Activated CD8-positive, alpha-beta T cell treated with anti-CD3 and anti-CD28 coated beads for 36 hours (primary cell): ENCODE measurements at places on chromosomes 4 and X. TPM values are rescaled to one million over a fixed set of nuclear protein-coding genes. Genes with fewer than 3 reads are reported as not detected.

DNA sequence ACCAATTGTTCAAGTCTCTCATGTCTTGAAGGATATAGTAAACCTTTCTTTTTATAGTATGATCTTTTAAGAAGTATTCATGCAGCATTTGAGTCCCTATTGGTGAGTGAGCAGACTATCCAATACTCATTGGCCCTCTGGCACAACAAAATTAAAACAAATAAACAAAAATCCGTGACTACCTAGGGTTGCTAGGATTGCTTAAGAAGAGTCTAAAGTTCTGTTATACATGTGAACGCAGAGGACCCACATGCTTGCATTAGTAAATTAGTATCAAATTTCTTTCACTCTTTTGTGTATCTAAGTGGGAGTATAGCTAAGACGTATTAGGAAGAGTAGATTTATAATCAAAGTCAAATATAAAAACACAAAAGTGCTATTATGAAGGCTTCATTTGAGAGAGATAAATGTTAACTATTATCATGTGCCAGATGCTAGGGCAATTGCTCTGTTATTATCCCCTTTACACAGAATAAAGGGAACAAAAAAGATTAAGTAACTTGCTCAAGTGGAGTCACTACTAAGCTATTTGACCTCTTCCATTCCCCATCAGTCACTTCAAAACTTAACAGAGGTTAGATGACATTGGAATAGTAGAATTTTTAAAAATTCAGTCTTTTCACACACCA, 29.2 kb upstream of the LARP1B start:
- H3K4me3 ChIP-seq, result no peak overlapping the region
- no peak overlapping the region for H3K27ac ChIP-seq
- peaks cover 16% of the 10 kb centered on the region for H3K36me3 ChIP-seq

- no peak overlapping the region for H3K4me3 ChIP-seq
- no peak for DNase-seq
- H3K36me3 ChIP-seq, result peaks cover 10% of the 10 kb centered on the region
- H3K27me3 ChIP-seq, result no peaks in the 10 kb centered on the region
- H3K4me1 ChIP-seq, result no peaks in the 10 kb centered on the region
Measured at GRCh38 chr4:3520276-3520675, 11.9 kb downstream of the LRPAP1 start.

Gene TCEAL7
- total RNA-seq, result not detected

GRCh38 chr4:52588097-52588496, 71.0 kb downstream of the USP46 start:
- H3K27ac ChIP-seq, result no peak overlapping the region
- peaks cover 2% of the 10 kb centered on the region for H3K27me3 ChIP-seq
- H3K4me3 ChIP-seq, result no peak overlapping the region
- peak; percentile 40 for DNase-seq
- peaks cover 7% of the 10 kb centered on the region for H3K4me1 ChIP-seq

Gene KLF8
- 0.76 TPM for total RNA-seq

Gene ATOH1
- total RNA-seq, result not detected

DNA sequence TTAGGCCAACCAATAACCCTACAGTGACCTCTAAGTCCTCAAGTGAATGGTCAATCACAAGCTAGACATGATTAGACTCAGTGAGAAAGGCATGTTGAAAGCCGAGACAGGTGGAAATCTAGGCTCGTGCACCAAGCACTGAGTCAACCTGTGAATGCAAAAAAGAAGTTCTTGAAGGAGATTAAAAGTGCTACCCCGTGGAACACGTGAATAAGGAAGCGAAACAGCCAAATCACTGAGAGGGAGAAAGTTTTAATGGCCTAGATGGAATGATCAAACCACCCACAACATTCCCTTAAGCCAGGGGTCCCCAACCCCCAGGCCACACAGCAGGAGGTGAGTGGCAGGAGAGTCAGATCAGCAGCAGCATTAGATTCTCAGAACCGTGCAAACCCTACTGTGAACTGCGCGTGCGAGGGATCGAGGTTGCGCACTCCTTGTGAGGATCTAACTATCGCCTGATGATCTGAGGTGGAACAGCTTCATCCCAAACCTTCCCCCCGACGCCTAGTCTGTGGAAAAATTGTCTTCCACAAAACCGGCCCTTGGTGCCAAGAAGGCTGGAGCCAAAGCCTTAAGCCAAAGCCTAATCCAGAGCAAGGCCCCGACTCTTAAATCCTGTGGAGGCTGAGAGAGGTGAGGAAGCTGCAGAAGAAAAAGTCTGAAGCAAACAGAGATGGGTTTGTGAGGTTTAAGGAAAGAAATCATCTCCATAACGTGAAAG, 19.5 kb upstream of the PDE6B start:
- peaks cover 17% of the 10 kb centered on the region for H3K4me1 ChIP-seq
- H3K27me3 ChIP-seq, result peaks cover 17% of the 10 kb centered on the region
- no peak overlapping the region for H3K4me3 ChIP-seq
- H3K36me3 ChIP-seq, result no peaks in the 10 kb centered on the region
- no peak overlapping the region for H3K27ac ChIP-seq

DNA sequence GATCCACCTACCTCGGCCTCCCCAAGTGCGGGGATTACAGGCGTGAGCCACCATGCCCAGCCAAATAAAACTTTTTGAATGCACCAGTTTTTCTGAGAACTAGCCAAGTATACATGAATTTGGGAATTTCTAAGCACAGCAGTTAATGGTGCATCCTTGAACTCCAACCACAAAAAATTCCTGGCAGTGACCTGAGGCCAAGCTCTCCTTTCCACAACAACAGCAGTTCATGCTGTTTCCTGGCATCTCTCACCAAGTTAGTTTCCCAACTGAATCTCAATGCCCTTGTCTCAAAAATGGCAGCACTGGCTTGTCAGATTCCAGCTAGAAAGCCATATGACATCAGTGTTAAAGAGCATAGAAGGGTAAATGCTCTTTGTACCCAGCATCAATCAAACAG, 15.9 kb upstream of the XKRX start:
- DNase-seq, result no peak
- H3K27ac ChIP-seq, result no peak overlapping the region
- H3K4me1 ChIP-seq, result peaks cover under 1% of the 10 kb centered on the region
- H3K36me3 ChIP-seq, result no peaks in the 10 kb centered on the region
- no peaks in the 10 kb centered on the region for H3K27me3 ChIP-seq

GRCh38 chrX:155216940-155217440, 730 bp downstream of the VBP1 start:
- peak overlapping the region; percentile 99 for H3K4me3 ChIP-seq
- DNase-seq, result no peak
- no peaks in the 10 kb centered on the region for H3K27me3 ChIP-seq
- H3K36me3 ChIP-seq, result peaks cover 12% of the 10 kb centered on the region
- H3K27ac ChIP-seq, result peak overlapping the region; percentile 91

- H3K27ac ChIP-seq, result peak overlapping the region; percentile 73
- peaks cover 37% of the 10 kb centered on the region for H3K36me3 ChIP-seq
- H3K4me3 ChIP-seq, result no peak overlapping the region
- peaks cover 22% of the 10 kb centered on the region for H3K4me1 ChIP-seq
Measured at GRCh38 chrX:129808829-129809796, 29.4 kb downstream of the SASH3 start.

DNA sequence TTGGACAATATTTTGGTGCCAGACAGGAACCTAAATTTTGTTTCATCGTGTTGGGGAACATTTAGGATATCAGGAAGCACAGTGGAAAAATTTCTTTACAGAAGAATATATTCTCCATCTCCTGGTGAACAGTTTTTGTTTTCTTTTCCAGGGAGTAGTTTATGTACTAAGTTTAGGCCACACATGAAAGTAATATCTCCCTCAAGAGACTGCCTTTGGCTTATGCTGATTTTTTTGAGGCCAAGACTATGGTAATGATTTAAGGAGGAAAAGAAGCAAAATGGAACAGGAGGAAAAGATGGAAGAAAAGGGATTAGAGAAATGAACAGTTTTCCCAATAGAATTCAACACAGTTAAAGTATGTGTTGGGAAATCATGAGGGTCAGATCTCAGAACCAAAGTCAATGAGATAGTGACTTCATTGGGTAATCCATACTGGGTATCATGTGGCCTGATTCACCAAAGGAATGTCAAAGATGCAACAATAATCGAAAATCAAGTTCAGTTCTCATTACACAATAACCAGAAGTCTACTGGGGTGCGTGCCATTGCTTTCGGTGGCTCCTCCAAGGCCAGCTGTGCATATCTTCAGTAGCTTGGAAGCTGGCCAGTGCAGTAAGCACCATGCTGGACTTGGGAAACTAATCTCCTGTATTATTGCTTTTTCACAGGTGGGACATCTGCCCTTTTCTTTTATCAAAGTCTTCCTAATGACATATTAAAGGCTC, 234.8 kb downstream of the COL25A1 start:
- H3K36me3 ChIP-seq, result no peaks in the 10 kb centered on the region
- peaks cover 2% of the 10 kb centered on the region for H3K27me3 ChIP-seq
- no peak for DNase-seq
- H3K4me1 ChIP-seq, result no peaks in the 10 kb centered on the region
- no peak overlapping the region for H3K4me3 ChIP-seq

- no peaks in the 10 kb centered on the region for H3K27me3 ChIP-seq
- H3K27ac ChIP-seq, result no peak overlapping the region
- H3K4me3 ChIP-seq, result no peak overlapping the region
Measured at GRCh38 chrX:134324359-134324758, 87.4 kb downstream of the CCDC160 start.

DNA sequence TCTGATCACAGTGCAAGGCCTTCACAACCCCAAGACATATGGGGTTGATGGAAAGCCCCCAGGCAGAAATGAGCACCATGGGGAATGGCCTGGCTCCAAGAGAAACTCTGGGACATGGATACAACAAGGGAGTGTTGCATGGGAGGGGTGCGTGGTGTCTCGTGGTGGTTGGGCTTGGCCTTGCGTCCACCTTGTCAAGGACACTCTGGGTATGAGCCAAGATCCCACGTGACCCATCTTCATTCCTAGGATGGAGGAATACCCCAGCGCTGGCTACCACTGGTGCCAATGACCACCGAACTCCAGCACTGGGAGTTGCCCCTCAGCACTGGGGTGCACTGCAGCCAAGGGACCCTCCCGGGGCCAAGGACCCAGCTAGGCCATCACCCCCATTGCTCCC, 267.5 kb upstream of the AGTR2 start:
- H3K4me1 ChIP-seq, result no peaks in the 10 kb centered on the region
- no peak overlapping the region for H3K4me3 ChIP-seq
- H3K27ac ChIP-seq, result no peak overlapping the region

DNA sequence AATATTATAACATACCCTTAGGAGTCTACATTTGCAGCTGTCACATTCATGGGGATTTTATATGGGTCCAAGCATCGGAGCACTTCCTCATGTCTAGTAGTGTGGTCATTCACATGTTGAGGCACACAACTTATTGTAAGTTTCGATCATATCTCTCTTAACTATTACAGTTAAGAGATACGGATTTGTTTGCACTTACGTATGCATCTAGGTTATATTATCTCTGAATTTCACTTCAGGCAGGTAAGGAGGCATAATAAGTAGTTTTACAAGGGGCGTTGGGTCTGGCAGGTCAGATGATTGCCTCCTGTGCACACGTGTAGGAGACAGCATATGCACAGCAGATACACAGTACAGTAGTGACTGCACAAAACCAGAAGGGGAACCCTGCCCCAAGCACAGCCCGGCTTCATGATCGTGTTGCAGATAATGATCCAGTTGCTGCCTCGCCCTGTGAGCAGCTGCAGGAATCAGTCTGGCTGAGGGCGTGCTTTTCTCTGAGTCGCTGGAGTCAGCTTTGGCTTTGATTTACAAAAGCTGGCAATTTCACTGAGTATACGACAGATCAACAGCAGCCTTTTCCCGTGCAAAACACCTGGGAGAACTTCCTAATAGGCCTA, 302.9 kb upstream of the GATB start:
- peak; percentile 28 for DNase-seq
- no peak overlapping the region for H3K4me3 ChIP-seq
- peaks cover 20% of the 10 kb centered on the region for H3K4me1 ChIP-seq
- H3K36me3 ChIP-seq, result no peaks in the 10 kb centered on the region
- H3K27me3 ChIP-seq, result no peaks in the 10 kb centered on the region

DNA sequence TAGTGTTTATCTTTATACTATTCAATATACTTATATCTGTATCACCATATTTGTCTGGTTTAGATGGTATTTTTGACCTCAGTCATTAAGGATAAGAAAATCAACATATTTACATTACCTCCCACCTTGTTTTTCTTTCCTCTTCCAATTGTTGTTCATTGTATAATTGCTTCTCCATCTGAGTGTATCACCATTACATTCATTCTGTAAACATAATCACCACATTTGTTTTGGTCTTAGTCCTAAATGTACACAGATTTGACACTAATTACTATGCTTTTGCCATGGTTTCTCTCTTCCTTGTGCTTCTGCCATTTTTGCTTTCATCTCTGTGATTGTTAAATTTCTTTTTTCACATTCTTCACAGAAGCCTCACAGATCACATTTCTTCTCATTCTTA, 12.7 kb downstream of the ARMCX6 start:
- DNase-seq, result no peak
- H3K27me3 ChIP-seq, result no peaks in the 10 kb centered on the region
- no peaks in the 10 kb centered on the region for H3K4me1 ChIP-seq
- no peak overlapping the region for H3K27ac ChIP-seq

GRCh38 chr4:59869056-59869455, 1331.1 kb upstream of the ADGRL3 start:
- no peaks in the 10 kb centered on the region for H3K4me1 ChIP-seq
- no peak overlapping the region for H3K27ac ChIP-seq
- DNase-seq, result no peak

Gene UGT2B17
- total RNA-seq, result not detected

Gene FATE1
- not detected for total RNA-seq

DNA sequence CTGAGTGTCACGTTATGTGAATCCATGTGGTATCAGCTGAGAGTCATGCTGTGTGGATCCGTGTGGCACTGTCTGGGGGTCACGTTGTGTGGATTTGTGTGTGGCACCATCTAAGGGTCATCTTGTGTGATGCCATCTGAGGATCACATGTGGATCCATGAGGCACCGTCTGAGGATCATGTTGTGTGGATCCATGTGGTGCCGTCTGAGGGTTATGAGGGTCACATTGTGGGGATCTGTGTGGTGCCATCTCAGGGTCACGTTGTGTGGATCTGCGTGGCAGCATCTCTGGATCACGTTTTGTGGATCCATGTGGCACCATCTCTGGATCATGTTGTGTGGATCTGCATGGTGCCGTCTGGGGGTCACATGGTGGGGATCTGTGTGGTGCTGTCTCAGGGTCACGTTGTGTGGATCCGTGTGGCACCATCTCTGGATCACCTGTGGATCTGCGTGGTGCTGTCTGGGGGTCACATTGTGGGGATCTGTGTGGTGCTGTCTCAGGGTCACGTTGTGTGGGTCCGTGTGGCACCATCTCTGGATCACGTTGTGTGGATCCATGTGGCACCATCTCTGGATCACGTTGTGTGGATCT, 6.9 kb downstream of the PDE6B start:
- no peak overlapping the region for H3K27ac ChIP-seq
- H3K27me3 ChIP-seq, result no peaks in the 10 kb centered on the region
- no peak overlapping the region for H3K4me3 ChIP-seq

GRCh38 chrX:24241822-24242648, 71.8 kb downstream of the SUPT20HL2 start:
- no peak overlapping the region for H3K4me3 ChIP-seq
- H3K27me3 ChIP-seq, result no peaks in the 10 kb centered on the region
- no peaks in the 10 kb centered on the region for H3K36me3 ChIP-seq

DNA sequence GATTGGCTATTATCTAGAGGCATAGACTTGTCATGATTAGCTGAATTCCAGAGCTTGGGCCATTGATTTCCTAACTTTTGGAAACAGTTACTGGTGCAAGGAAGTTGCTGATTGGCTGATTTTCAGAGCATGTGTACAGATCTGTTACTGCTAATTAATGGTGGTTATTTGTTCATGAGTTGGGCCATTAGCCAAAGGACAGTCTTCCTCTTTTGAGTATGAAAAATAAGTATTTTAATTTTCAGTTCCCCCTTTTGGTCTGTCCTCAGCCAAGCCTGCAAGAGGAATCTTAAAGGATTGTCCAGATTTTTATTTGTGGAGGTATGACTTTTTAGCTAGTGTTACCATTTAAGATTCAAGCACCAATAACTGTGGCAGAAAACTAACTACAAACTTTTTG, 7.0 kb upstream of the DSPP start:
- H3K36me3 ChIP-seq, result no peaks in the 10 kb centered on the region
- no peak for DNase-seq
- H3K4me3 ChIP-seq, result no peak overlapping the region

Gene BEND2
- not detected for total RNA-seq
